B cell (primary cell): ENCODE measurements at places on chromosomes 16 and 17.

GRCh38 chr16:47721006-47721637 lies 260.0 kb downstream of the PHKB start:
- no peak for DNase-seq

DNA sequence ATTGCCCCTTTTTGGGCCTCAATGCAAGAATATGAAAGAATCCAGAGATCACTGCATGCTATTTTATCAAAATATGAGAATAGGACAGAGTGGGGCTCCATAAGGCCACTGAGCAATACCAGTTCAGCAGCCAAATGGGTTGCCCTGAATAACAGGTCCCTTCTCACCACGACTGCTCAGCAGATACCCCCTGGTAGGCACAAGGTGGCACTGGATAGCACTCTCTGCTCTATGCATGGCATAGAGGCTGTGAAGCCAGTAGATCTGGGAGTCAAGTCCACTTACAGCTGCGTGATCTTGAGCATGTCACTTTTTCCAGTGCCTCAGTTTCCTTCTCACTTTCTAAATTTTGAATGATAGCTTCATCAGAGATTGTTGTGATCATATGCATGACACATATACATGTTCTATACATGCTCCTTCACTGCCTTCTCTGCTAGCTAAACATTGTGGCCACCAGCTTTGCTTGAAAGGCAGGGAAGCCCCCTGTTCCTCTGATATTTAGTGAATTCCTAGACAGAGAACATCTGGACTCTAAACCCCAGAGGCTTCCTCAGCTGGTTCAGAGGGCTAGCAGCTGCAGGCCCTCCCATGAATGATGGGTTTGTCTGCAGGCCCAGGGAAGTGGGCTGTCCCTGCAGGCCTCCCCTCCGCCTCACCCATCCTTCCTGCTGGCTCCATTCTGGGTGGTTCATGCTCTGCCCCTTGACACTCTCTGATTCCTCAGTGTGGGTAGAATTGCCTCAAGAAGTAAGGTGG lies 84.9 kb upstream of the ASIC2 start:
- no peak for DNase-seq

- DNase-seq = no peak
These were observed 236.6 kb upstream of the GSE1 start for GRCh38 chr16:85376292-85377095.

DNA sequence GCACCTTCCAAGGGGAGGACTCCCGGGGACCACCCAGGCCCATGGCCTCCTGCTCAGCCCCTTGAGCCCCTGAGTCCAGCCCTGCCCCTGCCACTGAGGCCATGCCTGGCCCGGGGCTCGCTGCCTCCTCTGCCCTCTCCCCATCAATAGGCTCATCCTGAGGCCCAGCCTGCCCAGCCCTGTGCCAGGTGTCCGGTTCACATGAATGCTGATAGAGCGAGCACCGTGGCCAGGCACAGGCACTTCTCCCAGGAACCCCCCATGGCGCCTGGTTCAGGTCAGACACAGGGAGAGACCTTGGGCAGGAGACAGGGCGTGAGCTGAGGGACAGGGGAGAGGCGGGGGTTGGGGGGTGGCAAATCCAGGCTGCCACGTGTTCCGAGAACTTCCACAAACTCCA lies 2.8 kb upstream of the PVALEF start:
- no peak for DNase-seq

GRCh38 chr16:9447699-9448098 lies 356.3 kb downstream of the HAPSTR1 start:
- no peak for DNase-seq

DNA sequence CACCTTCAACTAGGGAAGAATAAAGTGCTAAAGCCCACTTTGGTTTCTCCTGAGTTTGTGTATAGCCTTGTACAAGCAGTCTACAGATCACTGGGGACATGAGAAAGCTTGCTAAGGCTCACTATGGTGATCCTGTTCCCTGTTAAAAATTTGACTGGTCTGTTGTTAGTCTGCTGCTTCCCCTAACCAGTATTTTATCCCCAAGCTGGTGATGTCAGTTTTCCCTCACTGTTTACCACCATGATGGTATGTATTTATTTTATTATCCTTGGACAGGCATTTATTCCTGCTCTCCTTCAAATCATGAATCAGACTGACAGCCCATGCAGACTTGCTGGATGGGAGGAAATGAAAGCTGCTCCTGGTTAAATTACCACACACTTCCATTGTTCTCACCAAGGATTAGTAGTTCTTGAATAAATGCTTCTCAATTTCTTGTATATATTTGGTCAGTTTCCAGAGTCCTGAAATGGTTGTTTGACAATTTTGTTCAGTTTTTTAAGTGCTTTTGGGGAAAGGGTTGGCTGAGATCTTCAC lies 99.6 kb downstream of the CA4 start:
- DNase-seq = no peak

GRCh38 chr17:81166033-81166492 lies at the start of gene AATK:
TSS of gene AATK (minus strand) at chr17:81166221. CDS start at chr17:81165992, 229 bp downstream.
- no peak for DNase-seq

DNA sequence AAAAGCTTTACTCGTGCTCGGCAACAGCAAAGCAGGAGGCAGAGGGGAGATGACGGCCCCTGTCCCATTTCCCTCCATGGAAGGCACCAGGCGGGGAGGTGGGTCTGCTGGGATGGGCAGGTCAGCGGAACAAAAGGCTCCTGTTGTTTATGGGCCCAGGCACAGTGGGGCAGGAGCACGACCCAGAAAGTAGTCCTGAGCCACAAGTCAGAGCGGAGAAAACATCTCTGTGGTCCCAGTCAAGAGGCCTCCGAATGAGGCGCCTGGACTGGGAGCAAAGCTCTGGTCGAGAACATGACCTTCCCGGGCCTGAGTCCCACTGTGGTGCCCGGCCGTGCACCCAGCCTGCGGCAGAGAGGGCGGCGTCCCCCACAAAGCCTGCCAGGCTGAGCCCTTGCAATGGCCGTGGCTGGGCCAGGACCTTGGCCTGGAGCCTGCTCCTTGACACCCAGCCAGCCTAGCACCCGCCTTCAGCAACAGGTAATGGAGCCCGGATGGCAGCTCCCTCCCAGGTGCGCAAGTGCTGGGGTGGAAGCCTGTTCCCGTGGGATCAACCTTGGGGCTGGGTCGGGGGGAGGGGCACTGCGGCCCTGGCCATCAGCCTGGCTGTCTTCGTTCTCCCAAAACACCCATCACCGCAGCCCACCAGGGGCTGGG lies 3.6 kb downstream of the RFNG start:
- DNase-seq = no peak

GRCh38 chr16:51753467-51754127 lies 602.5 kb upstream of the SALL1 start:
- no peak for DNase-seq

- DNase-seq = no peak
These were observed 162.6 kb downstream of the TOX3 start for GRCh38 chr16:52384378-52384777.

- DNase-seq = peak; percentile 44
These were observed 32.1 kb downstream of the NDE1 start for GRCh38 chr16:15682105-15682570.

DNA sequence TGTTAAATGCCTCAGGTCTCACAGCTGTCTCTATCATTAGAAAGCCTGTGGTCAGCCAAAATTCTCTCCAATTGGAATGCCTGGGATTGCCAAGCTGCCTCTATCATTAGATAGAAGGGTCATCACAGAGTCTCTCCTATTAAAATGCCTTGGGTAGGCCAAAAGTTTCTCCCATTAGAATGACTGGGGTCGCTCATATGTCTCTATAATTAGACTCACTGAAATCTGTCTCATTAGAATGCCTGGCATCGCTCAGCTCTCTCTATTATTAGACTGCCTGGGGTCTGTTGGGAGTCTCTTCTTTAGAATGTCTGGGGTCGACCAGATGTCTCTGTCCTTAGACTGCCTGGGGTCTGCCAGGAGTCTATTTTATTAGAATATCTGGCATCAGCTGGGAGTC lies 2265.1 kb downstream of the TP53TG3F start:
- DNase-seq = no peak

DNA sequence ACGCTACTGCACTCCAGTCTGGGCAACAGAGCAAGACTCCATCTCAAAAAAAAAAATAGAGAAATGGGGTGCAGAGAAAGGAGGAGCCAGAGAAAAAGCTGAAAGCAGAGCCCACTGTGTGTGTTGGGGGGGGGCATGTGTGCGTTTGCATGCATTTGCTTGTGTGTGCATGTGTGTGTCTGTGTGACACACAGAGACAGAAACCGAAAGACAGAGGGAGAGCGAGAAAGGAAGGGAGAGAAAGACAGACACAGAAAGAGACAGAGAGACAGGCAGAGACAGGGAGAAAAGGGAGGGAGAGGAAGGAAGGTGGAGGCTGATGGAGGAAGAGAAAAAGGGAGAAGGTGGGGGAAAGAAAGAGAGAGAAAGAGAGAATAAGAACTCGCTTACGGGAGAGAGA lies 9.8 kb upstream of the CIITA start:
- peak; percentile 64 for DNase-seq

GRCh38 chr16:23185656-23186055 lies 3.1 kb downstream of the SCNN1G start:
- no peak for DNase-seq

- no peak for DNase-seq
These were observed 1.6 kb downstream of the CPPED1 start for GRCh38 chr16:12802048-12802447.
